ENCODE measurements at places on chromosomes 5 and 9.

- DNase-seq: no peak
Observed at GRCh38 chr5:1009359-1010180, 968 bp downstream of the NKD2 start.

DNA sequence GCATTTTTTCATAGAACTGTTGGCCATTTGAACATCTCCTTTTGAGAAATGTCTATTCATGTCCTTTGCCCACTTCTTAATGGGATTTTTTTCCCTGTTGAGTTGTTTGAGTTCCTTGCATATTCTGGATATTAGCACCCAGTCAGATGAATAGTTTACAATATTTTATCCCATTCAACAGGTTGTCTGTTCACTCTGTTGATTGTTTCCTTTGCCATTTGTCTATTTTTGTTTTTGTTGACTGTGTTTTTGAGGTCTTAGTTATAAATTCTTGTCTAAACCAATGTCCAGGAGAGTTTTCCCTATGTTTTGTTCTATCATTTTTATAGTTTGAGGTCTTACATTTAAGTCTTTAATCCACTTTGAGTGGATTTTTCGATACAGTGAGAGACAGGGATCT lies 139.0 kb upstream of the TNPO1 start:
- DNase-seq: no peak

DNA sequence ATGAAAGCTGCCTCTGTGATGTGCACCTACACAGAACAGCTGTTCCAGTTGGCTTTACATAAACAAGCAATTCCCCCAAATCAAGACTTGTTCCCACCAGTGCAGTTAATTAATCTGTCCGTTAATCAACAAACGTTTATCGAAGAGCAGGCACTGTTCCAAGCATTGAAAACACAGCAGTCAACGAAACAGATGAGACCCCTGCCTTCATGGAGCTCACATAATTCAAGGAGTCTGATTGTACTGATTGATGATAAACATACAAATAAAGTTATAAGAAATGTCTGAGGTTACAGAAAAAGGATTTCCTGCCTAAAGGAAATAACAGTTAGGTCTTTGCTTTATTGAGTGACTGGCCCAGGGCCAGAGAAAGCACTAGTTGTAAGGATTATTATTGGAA lies 26.2 kb upstream of the PCSK5 start:
- no peak for DNase-seq

DNA sequence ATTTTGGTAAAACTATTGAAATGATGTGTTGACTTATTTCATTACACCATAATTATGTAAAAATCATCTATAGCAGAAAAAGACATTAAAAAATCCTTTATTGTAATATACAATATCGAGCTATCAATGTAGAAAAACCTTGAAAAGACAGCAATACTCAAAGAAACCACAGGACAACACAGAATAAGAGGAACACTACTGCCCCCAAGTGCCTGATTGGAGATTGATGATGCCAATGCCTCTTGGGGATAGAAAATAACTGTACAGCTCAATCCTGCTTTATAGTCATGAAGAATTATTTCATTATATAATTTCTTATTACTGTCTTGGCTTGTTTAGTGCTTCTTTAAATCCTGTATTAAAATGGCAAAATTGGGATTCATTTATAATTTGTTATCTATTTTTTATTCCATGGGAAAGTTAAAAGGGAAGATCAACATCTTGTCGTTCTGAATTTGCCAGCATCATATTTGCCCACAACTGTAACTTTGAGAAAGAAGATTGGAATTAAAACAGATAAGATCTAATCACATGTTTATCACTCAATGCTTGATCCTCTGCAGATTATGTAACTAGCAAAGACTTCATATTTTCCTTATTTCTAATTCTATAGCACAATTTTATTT lies 337.5 kb downstream of the CDH9 start:
- no peak for DNase-seq

DNA sequence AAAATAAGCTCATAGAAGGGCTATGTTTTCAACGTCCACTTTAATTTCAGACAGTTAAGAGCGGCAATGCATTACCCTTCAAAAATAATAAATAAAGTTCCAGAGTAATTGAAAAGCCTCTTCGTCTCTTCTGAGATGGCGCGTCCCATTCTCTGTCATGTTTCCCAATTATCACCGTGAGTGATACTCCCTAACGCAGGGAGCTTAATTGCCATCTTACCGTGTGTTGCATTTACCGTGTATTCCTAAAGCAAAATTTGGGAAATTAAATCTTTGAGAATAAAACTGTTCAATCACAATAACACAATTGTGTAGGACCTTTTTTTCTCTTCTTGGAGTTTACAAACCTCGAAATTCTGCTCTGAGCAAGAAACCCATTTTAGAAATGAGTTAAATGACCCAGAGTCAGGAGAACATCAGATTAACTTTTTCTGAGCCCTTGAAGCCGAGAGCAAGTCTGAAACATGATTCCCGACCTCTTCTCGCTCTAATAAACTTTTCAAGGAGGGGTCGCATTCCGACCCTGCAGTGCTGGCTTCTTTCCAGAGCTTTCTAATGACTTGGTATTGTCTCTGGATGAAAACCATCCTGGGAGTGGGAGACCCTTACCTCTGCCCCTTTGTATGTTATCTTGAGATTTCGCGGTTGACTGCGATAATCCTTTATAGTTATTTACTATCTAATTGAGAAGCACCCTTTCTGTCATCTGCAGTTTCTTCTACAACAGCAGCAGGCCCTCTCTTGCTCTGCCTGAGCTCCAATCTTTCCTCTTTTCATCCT lies 251.5 kb downstream of the FSTL4 start:
- DNase-seq: no peak

DNA sequence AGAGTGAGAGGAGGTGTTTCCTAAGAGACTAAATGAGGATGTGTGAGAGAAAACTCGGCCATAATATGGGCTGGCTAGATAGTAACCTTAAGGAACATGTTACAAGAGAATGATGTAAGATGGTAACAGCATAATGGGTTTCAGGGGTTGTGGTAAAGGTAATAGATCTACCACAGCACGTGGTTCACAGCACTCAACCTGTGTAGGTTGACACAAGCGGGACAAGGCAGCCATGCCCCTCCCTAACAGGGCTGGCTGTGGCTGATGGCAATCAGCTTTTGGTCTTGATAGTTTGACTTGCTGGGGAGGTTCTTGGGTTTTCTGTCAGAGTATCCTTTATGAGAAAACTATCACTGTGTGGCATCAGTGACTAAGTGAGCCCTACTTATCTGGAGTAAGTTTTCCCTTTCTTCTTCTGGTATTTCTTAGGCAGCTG lies 138.6 kb downstream of the TRIO start:
- DNase-seq: no peak

Data from GM06990 (cell line).